ENCODE measurements at places on chromosomes 11 and 22. TPM values are rescaled to one million over a fixed set of nuclear protein-coding genes. Genes with fewer than 3 reads are reported as not detected.

GRCh38 chr11:108895579-108896480 is 231.0 kb downstream of the DDX10 start:
- DNase-seq: no peak

DNA sequence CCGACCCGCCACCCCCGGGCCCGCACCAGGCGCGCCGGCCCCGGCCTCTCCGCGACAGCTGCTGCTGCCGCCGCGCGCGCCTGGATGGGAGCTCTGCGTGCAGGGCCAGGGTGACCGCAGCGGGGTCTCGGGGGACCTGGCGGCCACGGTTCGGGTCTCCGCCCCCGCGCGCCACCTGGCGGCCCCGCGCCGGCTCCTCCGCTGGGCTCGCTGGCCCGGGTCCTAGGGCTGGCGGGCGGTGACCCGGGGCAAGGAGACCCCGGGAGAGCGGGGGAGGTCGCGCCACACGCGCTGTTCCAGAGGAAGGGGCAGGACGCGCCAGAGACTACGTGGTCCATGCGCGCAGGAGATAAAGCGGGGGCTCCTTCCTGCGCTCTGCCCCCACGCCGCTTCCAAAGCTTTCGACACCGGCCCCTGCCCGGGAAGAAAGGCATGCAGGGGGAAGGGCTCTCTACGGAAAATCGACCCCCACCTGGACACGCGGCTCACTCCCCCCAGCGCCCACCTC is 562 bp downstream of the SHANK2 start:
- DNase-seq: no peak

GRCh38 chr22:29734838-29735237 is 15.0 kb downstream of the CABP7 start:
- no peak for DNase-seq

CLDN5 gene
- 27.5 TPM for total RNA-seq

All from mucosa of gallbladder (tissue), 1 donor.